ENCODE measurements at places on chromosomes 5 and 9. TPM values are rescaled to one million over a fixed set of nuclear protein-coding genes. Genes with fewer than 3 reads are reported as not detected.

- no peak for DNase-seq
Observed at GRCh38 chr5:111584651-111585050, 72.3 kb upstream of the STARD4 start.

The CAMK2A gene
- total RNA-seq = 0.26 TPM

DNA sequence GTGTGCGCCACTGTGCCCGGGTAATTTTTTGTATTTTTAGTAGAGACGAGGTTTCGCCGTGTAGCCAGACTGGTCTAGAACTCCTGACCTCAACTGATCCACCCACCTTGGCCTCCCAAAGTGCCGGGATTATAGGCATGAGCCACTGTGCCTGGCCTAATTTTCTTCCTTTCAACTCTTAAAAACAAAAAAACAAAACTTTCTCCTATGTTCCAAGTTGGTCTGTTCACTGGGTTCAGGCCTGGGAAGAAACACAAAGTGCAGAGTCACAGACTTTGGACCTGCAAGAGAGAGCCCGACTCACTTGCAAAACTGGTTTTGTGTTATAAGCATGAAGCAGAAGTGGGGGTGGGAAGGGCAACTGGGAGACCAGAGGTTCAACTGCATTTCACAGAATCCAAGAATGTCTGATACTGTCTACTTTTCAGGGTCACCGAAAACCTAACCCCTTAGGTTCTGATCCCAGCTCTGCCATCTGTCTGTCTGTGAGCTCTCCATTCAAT is 5.2 kb upstream of the HDHD3 start:
- DNase-seq = no peak

GRCh38 chr9:123316053-123316718 is 39.8 kb upstream of the CRB2 start:
- DNase-seq = no peak

The LCN15 gene
- total RNA-seq = 0.93 TPM

The CYSRT1 gene
- total RNA-seq = 1.5 TPM

DNA sequence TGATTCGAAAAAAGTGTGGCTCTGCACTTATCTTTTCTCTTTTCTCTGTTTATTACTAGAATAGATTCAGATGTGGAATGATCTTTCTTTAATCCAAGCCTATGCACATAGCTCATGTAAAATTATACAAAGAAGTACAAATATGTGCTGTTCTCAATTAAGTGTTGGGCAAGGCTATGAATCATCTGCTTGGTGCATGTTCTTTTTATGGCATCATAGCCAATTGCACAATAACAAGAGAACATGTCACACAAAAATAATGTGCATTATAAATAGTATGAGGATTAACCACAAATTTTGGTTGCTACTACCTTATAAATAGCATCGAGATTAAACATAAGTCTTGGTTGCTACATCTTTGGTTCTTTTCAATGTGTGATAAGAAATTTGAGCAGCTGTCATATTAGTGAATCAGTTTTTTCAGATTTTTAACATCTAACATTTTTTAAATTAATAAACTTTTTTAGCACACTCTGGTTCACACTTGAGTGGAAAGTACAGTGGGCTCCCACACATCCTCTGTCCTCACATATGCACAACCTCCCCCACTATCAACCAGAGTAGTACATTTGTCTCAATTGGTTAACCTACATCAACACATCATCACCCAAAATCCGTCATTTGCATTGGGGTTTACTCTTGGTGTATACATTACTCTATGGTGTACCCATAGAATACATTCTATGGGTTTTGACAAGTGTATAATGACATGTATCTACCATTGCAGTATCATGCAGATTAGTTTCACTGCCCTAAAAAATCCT is 6.8 kb upstream of the RECK start:
- DNase-seq = no peak

GRCh38 chr9:12391839-12392509 is 301.2 kb upstream of the TYRP1 start:
- DNase-seq = no peak

- no peak for DNase-seq
Observed at GRCh38 chr5:150263801-150264621, 25.6 kb downstream of the CAMK2A start.

- no peak for DNase-seq
Observed at GRCh38 chr5:68289498-68289897, 73.9 kb downstream of the PIK3R1 start.

DNA sequence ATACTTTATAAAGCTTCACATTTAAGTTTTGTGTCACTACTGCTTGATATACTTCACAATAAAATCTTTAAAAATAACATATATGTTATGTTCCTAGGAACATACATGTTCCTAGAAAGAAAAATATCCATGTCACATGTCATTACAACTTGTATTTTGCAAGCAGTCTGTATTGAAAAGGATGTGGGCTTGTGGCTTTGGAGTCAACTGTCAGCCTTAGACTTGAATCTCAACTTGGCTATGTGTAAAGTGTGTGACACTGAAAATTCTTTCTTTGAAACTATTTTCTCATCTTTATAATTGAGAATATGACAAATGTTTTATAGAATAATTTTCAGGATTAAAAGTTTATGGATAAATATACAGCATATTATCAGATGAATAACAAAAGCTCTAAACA is 273.1 kb downstream of the KIAA0825 start:
- DNase-seq = no peak

- DNase-seq = no peak
Observed at GRCh38 chr5:146034605-146035004, 70.8 kb downstream of the PLAC8L1 start.

DNA sequence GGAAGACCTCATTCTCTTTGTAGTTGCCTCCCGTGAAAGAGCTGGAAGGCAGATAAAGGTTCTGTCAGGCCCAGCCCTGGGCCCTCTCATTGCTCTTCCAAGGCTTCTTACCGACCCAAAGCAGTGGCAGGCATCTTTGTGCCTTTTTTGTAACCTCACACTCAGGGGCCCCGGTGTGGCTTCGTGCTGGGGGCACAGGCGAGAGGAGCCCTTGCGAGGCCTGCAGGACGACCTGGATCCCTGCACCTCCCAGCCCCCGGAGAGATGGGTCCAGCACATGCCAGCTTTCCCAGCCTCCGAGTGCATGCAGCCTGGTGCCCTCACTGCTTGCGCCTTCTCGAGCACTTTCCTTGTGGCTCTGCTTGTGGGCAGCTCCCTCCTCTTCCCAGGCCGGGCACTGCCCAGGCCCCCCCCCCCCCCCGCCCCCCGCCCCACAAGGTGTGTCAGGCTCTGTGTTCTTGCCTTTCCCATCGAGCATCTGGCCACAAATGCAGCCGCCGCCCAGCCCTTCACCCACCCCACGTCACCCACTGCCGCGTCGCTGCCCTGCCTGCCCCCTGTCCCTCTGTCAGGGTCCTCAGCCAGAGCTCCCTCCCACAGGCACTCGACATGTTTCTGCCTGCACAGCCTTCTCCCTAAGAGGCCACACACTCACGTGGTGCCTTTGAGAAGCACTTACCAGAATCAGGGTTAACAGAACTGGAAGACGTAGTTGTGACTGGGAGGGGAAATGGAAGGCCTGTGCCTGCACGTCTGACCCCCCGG is 63.7 kb upstream of the CACNA1B start:
- no peak for DNase-seq

The IL5 gene
- total RNA-seq = not detected

The GLDC gene
- 11.8 TPM for total RNA-seq

- DNase-seq = no peak
Observed at GRCh38 chr9:136828474-136829140, 13.7 kb upstream of the AJM1 start.

- DNase-seq = no peak
Observed at GRCh38 chr5:43661102-43661501, 58.1 kb downstream of the NNT start.

DNA sequence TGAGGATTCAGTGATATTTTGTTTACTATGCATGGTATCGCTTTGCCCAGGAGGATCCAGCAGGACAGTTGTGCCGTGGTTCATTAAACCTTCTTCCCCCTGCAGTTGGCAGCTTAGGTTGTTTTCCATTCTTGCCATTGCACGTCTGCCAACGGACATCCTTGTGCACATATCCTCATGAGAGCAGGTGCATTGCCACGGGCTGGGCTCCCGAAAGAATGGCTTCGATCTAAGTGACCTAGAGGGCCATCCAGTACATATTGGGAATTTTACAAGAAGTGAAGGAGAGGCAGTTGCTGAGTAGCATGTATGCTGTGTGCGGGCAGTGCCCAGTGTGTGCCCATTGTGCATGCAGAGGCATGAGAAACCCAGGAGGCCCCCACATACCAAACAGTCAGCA is 22.1 kb downstream of the HRH2 start:
- no peak for DNase-seq

All from type B pancreatic cell (in vitro differentiated cells).